ENCODE measurements at places on chromosomes 1 and 21.

DNA sequence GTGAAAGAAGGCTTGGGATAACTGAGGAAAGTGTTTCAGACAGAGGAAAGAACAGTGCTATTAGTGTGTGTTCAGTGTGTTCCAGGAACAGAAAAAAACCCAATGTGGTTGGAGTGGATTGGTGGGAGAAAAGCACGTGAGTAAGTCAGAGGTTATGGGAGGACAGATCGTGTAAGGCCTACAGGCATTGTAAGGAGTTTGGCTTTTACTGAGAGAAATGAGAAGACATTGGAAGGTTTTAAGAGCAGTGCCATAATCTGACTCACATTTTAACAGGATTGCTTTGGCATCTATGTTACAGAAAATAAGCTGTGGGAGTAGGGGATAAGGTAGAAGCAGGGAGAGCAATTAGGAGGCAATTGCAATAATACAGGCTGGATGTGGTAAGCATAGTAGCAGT, 4.8 kb downstream of the ARPC5 start:
- no peak for DNase-seq

- DNase-seq, result no peak
Measured at GRCh38 chr1:53460666-53461322, 1.6 kb downstream of the DMRTB1 start.

GRCh38 chr1:109732390-109732881, 8.4 kb downstream of the GSTM3 start:
- no peak for DNase-seq

DNA sequence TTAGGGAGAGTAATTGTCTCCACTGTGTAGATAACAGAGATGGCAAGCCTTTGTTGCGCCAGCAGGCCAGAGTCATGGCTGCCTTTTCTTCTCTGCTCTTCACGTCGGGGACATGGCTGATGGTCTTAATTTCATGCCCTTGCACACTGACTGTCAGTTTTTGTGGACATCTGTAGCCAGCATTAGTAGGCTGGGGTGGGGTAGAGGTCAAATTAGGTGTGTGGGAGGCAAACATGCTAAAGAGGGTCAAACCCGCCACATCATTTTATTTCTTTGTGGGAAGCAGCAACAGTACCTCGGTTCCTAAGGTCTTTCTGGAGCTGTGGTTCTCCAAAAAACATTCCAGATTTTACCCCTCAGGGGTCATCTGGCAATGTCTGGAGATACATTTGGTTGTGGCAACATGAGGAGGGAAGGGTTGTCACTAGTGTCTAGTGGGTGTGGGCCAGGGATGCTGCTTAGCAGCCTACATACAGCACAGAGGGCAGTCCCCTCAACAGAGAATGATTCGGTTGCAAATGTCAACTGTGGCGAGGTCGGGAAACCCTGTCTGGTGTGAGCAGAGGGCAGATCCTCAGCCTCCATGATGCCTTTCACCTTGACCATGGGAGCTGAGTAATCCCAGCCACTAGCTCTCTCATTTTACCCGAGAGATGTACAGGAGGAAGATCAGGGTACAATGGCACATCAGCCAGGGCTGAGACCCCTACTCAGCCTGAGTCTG, 14.7 kb downstream of the RUNX1 start:
- no peak for DNase-seq

DNA sequence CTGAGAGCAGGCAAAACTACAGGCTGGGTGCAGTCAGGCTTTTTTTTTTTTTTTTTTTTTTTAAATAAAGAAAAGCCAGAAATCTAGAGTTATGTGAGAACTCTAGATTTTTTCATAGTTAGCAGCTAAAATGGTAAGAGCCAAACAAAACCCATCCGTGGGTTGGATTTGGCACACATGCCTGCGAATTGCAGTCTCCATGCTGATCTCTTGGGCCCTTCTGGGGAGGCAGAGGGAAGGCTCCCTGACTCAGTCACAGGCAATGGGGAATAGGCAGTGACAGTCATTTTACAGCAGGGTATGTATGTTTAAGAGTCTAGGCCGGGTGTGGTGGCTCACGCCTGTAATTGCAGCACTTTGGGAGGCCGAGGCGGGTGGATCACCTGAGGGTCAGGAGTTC, 2.6 kb downstream of the TXLNA start:
- DNase-seq, result no peak

DNA sequence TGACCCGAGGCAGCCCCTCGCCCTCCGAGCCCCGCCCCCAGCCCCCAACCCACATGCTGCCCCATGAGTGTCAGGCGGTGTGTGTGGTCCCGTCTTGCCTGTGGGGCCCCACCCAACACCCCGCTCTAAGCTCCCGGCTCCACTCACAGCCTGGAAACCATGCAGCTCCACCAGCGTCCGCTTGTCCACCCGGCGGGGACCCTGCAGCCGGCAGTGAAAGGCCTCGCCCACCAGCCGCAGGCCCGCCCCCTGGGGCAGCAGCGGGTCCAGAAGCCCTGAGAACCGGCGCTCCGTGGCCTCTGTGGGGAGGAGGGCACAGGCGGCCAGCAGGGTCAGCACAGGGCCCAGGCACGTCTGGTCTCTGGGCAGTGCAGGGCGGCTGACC, 2.7 kb downstream of the C1QTNF12 start:
- no peak for DNase-seq

- DNase-seq, result no peak
Measured at GRCh38 chr1:14930247-14930965, 223.1 kb upstream of the TMEM51 start.

DNA sequence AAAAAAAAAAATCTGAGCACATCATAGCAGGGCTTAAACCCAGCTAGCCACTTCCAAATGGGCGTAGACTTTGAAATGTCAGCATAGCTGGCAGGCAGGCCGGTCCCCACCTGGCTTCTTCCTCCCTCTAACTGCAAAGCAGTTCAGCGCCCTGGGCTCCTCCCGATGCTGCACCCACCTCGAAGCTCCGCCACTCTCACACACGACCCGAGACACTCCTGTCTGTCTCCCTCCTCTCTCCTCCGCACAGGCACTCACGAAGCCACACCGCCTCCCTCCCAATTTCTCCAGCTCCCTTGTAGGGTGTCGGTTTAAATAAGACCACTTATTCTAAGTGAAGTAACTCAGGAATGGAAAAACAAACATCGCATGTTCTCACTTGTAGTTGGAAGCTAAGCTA, 301.3 kb downstream of the NPHP4 start:
- no peak for DNase-seq

DNA sequence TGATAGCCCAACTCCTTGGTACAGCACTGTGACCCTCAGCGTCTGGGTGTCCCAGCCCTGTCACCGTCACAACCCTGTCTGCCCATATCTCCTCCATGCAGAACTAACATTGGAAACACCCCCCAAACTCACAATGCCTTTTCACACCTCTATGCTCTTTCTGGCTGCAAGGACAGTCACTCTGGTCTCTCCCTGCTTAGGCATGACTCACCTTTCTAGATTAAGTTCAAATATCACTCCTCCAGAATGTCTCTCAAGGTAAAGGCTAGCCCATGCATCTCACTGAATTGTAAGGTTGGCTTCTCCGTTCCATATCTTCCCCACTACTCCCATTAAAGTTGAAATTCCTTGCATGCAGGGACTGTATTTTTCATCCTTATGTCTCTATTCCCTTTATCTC, 17.0 kb upstream of the CAPN8 start:
- DNase-seq, result no peak

GRCh38 chr1:119327450-119328155, 41.0 kb upstream of the HAO2 start:
- no peak for DNase-seq

DNA sequence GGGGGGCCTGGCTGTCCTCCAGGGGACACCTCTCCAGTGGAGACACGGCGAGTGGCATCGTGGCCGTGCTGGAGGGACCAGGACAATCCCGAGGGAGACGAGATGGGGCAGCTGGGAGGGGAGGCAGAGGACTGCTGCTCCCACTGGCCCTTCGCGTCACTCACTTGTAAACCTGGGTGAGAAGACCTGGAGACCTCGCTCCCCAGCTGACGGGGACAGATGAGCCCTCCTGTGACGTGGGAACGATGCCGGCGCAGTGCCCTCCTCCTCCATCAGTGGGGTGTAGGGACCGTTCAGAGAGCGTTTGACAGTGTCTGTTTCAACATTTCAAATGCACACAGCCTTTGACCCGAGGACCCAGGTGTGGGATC, 4.6 kb downstream of the SPATC1L start:
- peak; percentile 75 for DNase-seq

DNA sequence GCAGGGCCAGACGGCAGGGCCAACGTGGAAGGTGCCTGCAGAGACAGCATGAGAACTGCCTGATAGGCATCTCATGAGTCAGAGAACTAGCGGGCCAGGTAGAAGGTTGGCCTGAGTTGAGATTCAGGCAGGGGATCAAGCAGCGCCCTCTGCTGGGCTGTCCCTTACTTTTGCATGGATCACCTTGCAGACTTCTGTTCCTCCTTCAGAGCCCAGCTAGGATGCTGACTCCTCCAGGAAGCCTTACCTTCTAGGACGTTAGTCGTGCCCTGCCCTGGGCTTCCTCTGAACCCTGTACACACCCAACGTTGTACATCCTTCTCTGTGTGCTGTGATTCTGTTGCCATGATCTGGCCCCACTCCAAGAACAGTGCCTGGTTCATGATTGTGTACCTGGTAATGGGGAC, 231.3 kb upstream of the VAMP3 start:
- no peak for DNase-seq

DNA sequence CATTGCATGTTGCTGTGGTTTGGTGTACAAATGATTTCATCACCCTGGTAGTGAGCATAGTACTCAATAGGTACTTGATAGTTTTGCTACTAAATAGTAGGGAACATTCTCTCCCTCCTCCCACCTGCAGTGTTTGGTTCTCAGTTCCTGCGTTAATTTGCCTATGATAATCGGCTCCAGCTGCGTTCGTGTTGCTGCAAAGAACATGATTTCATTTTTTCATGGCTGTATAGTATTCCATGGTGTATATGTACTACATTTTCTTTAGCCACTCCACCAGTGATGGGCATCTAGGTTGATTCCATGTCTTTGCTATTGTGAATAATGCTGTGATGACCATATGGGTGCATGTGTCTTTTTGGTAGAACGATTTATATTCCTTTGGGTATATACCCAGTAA, 903.4 kb downstream of the TTLL7 start:
- no peak for DNase-seq

GRCh38 chr1:1211541-1212441, 2.2 kb downstream of the TNFRSF4 start:
- DNase-seq, result no peak

DNA sequence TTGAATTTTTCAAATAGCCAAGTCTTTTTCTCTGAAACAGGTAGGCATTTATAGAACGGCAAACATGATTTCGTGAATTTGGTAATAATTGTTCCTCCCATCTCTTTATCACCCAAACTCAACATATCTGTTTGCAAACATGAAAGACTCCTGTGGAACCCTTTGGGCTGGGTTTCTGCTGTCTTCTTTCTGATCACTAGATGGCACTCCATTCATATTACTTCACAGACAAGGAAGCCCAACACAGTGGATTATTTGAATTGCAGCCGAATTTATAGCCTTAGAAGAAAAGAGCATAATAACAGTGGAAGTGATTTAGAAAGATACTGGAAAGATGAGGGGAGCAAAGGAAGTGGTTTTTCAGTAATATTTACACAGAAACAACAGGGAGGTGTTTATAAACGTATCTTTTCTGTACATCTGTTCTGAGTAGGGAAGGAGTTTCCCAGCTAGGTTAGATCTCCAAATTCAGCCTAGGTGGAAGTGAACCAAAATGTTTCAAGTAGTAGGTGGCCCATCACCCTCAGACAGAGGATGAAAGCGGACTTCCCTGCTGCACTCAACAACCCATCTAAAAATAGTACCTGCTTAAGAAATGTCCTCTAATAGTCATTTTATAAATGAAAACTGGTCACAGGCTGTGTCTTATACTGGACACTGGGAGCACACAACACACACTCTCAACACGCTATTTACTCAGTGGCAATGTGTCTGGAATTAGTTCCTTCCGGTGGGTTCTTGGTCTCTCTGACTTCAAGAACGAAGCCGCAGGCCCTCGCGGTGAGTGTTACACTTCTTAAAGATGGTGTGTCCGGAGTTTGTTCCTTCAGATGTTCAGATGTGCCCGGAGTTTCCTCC, 67.6 kb downstream of the MAP3K21 start:
- no peak for DNase-seq

DNA sequence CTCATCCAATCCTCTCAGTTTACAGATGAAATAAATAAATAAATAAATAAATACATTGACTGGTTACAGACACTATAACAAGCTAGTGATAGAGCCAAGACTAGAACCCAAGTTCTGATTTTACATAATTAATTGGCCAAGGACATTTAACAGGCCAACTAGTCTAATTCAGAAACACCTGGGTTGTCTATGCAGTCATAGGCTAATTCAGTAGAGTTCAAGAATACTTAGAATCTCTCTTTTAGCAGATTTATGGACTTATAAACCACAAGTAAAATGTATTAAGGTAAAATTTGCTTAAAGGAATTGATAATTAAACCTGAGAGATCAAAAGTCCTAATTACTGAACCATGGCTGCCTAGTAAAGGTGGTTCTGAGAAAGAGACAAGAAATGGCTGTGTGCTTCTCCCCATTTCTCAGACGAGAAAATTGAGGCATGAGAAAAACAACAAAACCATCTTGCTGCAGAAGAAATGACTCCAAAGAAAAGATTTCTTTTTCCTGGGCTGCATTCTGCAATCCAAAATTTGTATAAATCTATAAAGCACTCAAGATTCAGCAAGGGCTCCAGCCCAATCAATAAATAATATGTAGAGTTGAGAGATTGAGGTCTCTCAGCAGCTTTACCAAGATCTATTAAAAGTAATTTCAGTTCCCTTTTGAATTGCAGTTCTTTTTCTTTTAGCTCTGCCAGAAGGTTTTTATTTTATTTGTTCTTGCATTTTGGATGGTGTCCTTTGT, 98.3 kb downstream of the DUSP10 start:
- no peak for DNase-seq

DNA sequence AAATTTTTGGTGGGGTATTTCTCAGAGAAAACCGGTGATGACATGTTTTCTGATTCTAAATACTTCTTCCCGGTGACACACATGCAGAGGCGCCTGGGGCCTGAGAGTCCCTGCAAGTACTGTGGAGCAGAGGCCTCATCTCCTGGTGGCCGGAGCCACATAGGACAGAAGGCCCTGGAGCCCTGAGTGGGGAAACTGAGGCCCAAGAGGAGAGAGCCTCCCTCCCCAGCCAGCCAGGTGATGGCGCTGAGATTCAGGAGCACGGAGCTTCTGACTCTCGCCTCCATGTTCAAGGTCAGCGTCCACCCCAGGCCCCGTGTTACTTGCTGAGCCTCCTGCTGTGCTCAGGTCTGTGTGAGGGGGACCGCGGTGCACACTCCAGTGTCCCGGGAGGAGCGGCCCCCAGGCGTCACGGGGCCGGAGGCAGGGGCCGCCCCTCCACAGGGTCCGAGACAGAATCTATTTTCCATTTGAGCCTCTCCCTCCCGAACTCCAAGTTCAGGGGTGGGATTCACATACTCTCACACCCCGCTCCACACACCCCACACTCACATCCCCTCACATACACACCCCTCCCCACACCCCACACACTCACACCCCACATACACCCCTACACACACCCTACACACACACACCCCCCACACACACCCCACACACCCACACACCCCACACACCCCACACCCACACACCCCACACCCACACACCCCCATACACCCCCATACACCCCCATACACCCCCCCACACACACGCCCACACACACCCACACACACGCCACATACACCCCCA, 43.8 kb downstream of the SLX9 start:
- DNase-seq, result no peak

- no peak for DNase-seq
Measured at GRCh38 chr1:74467786-74468377, 44.5 kb downstream of the LRRC53 start.

GRCh38 chr1:197390856-197391255, 122.8 kb downstream of the CRB1 start:
- no peak for DNase-seq

GRCh38 chr1:43315481-43315880, 14.7 kb downstream of the TIE1 start:
- no peak for DNase-seq
